Fibroblast of the aortic adventitia (primary cell): ENCODE measurements at places on chromosomes 1 and 21. TPM values are rescaled to one million over a fixed set of nuclear protein-coding genes. Genes with fewer than 3 reads are reported as not detected.
A peak's percentile ranks its signal among the peaks of the same experiment; 100 is the strongest.

DNA sequence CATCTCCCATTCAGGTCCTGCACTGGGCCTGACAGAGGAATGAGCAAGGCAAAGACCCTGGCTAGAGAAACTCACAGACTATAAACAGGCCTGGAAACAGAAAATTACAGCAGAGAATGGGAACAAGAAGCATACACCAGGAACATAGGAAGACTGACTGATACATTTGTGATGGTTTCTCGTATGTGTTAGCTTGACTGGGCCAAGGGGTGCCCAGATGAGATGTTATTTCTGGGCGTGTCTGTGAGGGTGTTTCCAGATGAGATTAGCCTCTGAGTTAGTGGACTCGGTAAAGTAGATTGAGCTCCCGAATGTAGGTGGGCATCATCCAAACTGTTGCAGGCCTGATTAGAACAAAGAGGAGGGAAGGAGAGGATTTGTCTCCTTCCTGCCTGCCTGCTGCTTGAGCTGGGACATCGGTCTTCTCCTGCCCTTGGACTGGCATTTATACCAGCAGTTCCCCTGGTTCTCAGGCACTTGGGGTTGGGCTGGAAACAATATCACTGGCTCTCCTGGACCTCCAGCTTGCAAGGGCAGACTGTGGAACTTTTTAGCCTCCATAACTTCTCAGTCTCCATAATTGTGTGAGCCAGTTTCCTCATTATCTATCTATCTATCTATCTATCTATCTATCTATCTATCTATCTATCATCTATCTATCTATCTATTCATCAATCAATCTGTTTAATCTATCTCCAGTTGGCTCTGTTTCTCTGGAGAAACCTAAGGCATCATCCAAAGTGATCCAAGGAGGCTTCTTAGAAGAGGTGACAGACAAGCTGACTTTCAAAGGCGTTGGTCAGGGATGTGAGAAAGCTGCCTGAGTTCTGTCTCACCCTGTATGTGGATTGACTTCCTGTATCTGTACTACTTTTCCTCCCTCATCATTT is 9.7 kb upstream of the FOXO6 start:
- no peak for DNase-seq

DNA sequence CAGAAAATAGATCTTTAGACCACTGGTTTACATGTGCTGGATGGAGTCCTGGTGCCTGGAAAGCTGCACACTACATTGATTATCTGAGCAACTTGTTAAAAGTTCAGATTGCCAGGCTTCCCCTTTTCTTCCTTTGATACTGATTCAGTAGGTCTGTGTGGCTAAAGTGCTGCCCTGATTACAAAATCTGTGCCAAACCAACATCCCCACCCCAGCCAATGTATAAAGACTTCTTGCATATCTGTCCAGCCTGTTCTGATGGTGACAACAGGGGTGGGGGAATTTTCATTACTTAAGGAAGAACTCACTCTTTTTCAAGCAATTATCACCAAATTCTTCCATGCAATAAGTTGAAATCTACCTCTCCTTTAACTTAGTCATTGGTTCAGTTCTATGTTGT is 135.5 kb downstream of the TNFSF18 start:
- DNase-seq, result no peak

- DNase-seq, result no peak
Observed at GRCh38 chr1:2238361-2239012, 10.4 kb downstream of the SKI start.

GRCh38 chr1:46819335-46819734 is 20.5 kb downstream of the CYP4B1 start:
- no peak for DNase-seq

DNA sequence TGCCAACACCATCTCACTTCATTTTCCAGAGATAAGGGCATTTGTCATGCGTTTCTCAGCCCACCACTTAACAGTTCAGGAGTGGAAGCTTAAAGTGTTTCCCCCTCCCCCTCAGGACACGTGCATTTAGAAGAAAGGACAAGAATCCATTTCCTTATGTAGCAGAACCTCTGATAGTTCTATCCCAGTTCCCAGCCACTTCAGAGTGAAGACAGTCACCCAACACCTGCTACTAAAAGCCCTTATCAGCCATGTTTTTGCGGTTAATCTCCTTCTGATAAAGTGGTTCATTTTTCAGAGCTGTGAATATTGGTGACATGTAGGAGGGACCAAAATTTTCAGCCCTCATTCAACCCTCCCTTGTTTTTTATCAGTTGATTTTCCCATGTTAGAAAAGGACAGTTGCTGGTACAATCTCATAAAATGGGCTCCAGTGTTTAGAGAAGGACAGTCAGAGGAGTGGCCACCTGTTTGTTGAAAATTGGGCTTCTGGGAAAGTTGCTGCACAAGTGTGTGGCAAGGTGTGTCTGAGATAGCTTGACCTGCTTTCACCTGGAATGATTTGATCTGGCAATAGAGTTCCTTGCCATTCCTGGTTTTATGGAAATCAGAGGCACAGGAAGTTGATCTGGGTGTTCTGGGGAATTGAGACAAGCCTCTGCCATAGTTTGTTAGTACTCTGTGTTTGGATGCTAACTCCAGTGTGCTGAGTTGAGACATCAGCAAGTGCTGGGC is 114.0 kb downstream of the PPP1R12B start:
- no peak for DNase-seq

- peak; percentile 70 for DNase-seq
Observed at GRCh38 chr1:54070171-54070837, 16.9 kb downstream of the TCEANC2 start.

GRCh38 chr1:10402729-10403274 is 3.9 kb downstream of the PGD start:
- DNase-seq, result no peak

- DNase-seq, result no peak
Observed at GRCh38 chr1:53736290-53736689, 2.7 kb downstream of the GLIS1 start.

CD164L2 gene
- total RNA-seq, result not detected in 2 replicates

CDCP2 gene
- not detected in 2 replicates for total RNA-seq

DNA sequence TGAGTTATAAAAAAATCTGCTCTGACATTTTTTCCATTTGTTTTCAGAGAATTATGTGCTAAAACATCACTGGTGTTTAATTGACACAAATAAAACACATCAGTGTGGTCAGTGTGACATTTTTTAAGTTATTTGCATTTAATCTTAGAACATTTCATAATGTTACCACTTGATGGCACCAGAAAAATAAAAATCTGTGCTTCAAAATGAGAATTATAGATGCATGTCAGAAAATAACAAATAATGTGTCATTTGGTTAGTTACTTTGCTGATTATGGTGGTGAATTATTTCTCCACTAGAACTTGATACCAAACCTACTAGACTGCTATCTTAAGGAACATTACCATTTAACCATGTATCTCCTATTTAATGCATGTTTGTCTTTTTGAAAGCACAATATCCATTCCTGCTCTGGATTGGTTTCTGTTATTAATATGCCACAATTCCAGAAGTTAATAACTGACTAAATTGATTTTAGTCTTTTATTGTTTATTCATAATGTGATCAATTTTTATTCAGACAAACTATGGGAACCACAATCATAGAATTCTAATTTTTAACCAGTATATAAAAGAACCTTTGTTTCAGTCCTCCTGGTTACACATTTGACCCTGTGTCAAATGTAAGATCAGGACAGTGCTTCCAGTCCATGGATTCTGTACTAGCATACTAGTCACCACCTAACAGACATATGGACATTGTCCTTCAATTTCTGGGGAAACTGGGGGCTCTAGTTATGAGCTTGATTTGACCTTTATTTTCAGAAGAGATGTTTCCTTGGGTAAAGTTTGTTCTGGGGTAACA is 81.0 kb downstream of the RPS6KC1 start:
- DNase-seq, result no peak

- DNase-seq, result no peak
Observed at GRCh38 chr1:215529111-215529510, 38.0 kb upstream of the KCTD3 start.

DNA sequence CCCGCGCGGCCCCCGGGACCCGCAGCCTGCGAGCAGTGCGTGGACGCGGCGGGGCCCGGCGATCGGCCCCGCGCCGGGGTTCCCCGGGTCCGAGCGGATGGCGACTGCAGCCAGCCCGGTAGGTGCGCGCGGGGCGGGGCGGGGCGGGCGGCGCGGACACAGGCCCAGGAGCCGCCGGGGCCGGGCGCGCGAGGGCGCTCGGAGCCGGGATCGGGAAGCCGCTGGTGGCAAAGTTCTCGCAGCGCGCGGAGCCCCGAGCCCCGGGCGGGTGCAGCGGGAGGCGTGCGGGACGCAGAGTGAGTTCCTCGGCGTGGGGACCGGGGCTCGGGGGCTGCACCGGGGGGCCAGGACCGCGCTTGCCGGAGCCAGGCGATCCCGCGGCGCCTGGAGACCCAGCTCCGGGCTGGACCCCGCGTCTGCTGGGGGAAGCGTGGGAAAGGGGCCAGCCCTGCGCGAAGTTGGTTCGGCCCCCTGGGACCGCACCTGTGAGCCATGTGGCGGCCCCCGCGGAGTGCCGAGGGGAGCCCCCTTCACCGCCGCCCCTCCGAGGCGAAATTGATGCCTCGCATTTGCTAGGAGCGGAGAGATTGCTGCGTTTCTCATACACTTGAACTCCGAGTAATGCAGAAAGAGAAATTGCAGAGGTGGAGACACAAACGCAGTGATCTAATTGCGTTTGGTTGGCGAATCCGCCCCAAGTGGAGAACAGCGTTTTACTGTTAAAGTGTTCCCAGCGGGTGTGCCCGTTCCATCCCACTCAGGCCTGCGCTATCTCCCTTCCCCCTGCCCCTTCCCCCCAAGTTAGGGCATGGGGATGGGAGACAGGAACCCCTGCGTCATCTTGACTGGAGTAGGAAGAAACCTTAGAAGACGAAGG is 228.9 kb upstream of the TMEM51 start:
- DNase-seq, result peak; percentile 54

GRCh38 chr1:93350322-93350721 is 4.6 kb downstream of the DR1 start:
- no peak for DNase-seq

GRCh38 chr1:30087465-30087864 is 635.9 kb downstream of the MATN1 start:
- DNase-seq, result no peak

GRCh38 chr1:223249854-223250631 is 107.0 kb upstream of the TLR5 start:
- DNase-seq, result no peak

DNA sequence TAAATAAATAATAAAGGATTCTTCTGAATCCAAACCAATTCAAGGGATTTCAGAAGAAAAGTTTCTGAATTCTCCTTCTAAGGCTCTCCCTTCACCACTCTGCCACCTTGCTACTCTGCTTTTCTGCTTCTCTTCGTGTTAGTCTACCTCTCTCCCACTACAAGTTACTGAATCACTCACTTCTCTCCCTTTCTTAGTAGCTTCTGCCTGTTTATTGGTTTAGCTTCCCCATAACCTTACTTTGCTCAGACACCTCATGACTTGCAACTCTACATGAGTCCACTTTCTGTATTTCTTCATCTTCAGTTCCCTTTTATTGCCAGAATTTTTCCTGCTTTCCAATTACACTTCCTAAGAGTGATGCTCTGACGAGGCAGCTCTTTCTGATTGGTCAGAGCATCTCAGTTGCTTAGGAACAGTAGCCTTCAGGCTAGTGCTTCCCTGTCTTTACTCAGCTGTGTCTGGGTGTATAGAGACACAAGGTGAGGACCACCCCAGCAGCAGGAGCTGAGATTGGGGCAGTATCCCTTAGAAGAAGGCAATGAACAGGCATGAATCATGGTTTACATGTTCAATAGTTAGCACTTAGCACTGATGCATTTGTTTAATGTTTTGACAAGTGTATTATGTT is 144.6 kb downstream of the SLC30A10 start:
- no peak for DNase-seq

OR2G6 gene
- not detected in 2 replicates for total RNA-seq

DNA sequence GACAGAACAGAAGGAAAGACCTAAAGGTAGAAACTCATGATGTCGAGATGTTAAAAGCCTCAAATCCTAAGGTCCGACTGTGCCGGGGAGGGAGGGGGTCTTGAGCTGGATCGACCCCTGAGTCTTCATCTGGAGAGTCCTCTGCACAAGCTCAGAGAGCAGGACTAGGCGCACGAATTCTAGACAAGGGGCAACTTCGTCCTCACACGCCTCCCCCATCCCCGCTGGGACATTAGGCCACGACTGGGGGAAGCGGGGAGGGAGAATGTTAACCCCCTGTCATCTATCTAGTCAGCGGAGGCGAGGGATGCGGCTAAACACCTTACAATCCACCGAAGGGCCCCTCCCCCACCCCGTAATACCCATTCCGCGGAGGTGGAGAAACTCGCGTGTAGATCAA is 94.7 kb downstream of the PRKAB2 start:
- no peak for DNase-seq

DNA sequence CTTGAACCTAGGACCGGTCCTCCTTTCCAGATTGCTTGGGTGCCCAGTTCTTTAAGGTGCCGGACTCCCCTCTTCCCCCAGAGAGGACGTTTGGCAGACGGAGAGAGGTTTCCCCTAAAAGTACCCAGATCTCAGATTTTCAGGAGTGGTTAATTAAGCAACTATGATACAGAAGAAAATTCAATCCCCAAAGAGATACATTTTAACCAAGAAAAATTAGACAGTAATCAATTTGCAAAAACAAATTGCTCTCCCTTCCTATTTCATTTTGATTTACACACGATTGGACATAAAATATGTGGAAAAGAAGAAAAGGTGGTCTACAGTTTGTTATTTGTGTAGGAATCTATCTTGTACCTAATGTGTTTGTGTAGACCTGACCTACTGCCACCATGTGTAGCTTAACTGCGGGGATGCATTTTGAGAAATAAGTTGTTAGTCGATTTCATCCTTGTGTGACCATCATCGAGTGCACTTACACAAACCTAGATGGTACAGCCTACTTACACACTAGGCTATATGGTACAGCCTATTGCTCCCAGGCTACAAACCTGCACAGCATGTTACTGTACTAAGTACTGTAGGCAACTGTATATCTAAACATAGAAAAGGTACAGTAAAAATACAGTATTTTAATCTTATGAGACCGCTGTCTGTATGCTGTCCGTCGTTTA is 755 bp downstream of the RPAP2 start:
- DNase-seq, result peak; percentile 18

DNA sequence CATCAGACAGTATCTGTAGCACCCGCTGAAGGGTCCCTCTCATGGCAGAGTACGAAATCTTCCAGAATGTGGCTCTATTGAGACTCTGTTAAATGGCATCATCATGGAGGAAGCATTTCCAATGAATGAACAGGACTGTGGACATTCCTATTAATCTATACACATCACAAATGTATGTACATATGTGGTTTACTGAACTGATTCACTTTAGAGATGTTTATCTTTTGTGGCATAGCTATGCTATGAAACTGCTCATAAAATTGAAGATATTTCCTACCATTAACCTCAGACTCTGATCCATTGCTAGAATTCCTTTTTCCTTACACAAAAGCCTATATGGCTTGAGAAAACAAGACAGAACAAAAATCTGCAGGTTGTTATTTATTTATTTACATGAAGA is 259.6 kb upstream of the RRP15 start:
- DNase-seq, result no peak

GRCh38 chr1:43370564-43370963 is 2.8 kb upstream of the ELOVL1 start:
- no peak for DNase-seq
